Activated CD4-positive, alpha-beta T cell treated with anti-CD3 and anti-CD28 coated beads for 1 hour (primary cell): ENCODE measurements at places on chromosomes 4 and X.
A peak's percentile ranks its signal among the peaks of the same experiment; 100 is the strongest.

DNA sequence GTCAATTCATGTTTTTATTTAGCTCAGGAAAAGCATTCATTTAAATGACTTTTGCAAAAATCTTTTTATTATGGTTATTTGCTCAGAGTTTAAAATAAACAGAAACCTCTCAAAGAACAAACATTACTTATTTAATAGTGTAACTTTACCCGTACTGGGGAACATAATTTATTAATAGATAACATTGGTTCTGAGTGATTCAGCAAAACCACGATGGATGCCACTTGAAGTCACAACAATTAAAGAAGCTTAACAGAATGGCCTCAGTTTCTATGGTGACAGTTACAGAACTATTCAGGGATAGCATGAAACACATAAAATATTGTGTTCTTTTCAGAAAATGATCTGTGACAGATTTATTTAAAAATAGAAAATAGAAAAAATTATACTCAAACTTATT, 368.7 kb downstream of the CCSER1 start:
- no peak for DNase-seq

- DNase-seq: no peak
Measured at GRCh38 chr4:124903995-124904722, 191.6 kb upstream of the ANKRD50 start.

GRCh38 chr4:10046471-10046870, 25.2 kb upstream of the SLC2A9 start:
- no peak for DNase-seq

- no peak for DNase-seq
Measured at GRCh38 chr4:183260491-183261151, 59.5 kb downstream of the CLDN22 start.

DNA sequence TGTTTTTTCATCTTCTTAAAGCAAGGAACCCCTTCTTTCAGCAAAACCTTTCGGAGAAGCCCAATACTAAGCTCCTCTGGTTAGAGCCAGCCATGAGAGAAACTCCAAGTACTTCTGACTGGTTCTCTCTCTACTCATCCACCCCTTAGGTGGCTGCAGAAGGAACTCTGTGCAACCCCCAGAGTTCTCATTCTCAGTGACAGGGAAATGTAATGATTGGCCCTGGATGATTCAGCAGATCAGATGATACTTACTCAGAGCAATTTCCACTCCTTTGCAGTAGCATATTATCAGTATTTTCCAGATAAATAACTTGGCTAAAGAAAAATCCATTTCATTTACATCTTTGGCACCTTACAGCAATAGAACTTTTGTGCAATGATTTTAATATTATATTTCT, 3.2 kb downstream of the SPP1 start:
- no peak for DNase-seq

GRCh38 chrX:39011454-39012221, 210.4 kb downstream of the MID1IP1 start:
- no peak for DNase-seq

DNA sequence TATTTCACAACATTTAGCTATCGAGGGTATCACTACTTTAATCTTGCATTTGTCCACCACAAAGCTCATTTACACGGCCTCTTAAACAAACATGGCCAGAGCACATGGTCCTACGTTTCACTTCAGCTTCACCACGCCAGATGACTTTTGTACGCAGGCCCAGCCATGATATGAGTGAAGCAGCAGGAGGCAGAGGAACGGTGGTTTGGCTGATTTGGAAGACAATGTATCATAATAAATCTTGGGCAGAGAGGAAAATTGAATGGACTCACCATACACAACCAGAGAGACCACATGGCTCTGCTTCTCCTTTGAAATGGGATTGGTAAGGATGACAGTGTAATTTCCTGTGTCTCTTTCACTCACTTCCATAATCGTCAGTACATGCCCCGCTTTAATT, 15.3 kb downstream of the KDR start:
- DNase-seq: no peak

- no peak for DNase-seq
Measured at GRCh38 chr4:61245069-61245714, 45.1 kb downstream of the ADGRL3 start.

GRCh38 chr4:13601048-13601447, 26.5 kb downstream of the BOD1L1 start:
- no peak for DNase-seq

GRCh38 chr4:155811083-155811482, 52.3 kb downstream of the GUCY1B1 start:
- no peak for DNase-seq

DNA sequence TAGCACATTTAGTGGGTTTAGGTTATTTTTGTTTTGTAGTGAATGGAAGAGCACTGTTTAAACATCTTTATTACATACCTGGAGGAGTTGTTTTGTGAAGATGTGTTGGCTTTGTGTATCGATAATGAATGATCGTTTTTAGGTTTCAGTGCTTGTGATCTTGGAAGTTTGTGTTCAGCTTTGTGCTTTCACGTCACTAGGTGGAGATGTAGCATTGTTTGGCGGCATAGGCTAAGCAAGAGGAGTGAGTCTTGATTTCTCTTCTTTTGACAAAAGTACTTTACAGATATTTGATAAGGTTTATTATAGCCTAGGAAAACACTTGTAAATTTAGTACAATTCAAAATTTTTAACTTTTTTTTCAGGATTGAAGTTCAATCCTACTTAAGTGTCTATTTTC, 50.4 kb downstream of the PDK3 start:
- no peak for DNase-seq

DNA sequence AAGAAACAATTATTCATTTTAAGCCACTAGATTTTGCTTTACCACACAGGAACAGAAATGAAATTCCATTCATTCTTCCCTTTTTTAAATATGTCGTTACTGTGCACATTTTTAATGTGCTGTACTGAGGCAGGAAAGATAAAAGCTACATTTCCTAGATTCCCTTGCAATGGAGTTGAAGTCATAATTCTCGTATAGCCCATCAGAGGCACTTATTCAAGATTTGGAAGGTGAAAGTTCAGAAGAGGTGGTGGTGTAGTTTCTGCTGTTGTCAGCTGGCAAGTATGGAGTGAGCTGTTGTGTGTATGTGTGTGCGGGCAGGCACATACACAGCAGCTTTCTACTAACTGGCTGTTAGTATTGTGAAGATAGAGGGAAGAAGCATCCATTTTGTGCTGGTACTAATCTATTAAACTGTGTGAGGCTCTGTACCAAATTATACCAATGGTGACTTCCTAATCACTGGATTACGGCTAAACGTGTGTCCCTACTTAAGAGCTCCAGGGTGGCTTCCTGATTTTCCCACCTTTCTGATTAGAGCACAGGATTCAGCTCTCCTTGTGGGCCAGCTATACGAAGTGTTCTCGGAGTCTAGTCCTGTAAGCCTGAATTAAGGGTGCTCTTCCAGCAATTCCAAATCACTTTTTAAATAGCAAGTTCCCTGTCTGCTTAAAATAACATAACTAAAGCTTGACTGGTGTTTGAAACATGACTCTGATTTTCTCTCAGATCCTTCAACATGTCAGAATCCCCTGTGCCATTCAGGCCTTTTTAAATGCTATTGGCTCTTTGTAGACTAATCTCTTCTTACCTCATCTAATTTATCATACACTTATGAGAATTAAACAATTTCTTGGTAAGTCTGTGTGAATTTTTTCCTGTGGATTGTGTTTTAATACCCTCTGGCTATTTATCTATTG, 43.8 kb downstream of the PDS5A start:
- no peak for DNase-seq

DNA sequence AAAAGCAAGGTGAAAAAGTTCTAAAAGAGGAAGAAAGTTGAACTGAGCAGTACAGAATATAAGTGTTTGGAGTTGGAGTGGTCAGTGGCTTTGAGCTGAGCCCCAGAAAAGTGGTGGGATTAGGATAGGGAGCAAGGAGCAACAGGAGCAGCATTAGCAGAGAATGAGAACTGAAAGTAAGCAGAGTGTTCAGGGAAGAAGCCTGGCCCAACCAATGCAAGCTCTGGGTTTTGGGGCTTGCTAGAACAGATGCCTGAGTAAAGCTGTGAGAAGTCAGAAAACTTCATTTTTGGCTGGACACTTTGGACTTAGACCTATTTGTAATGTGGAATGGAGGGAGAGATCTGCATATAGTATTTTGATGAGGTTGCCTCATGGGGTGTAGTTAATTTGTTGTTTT, 17.8 kb downstream of the JADE1 start:
- DNase-seq: no peak

- no peak for DNase-seq
Measured at GRCh38 chr4:23993373-23993772, 103.5 kb upstream of the PPARGC1A start.

GRCh38 chr4:473570-474457, 25.1 kb downstream of the ZNF721 start:
- peak; percentile 86 for DNase-seq

DNA sequence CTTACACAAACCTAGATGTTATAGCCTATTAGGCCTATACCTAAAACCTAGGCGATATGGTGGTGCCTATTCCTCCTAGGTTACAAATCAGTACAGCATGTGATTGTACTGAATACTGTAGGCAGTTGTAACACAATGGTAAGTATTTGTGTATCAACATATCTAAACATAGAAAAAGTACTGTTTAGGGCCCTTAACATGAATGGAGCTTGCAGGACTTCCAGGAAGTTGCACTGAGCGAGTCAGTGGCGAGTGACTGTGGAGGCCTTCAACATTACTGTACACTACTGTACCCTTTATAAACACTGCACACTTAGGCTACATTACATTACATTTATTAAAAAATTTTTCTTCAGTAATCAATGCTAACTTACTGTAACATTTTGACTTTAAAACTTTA, 37.8 kb downstream of the WWC2 start:
- DNase-seq: no peak

- DNase-seq: no peak
Measured at GRCh38 chrX:45566456-45566855, 365.8 kb upstream of the DIPK2B start.

DNA sequence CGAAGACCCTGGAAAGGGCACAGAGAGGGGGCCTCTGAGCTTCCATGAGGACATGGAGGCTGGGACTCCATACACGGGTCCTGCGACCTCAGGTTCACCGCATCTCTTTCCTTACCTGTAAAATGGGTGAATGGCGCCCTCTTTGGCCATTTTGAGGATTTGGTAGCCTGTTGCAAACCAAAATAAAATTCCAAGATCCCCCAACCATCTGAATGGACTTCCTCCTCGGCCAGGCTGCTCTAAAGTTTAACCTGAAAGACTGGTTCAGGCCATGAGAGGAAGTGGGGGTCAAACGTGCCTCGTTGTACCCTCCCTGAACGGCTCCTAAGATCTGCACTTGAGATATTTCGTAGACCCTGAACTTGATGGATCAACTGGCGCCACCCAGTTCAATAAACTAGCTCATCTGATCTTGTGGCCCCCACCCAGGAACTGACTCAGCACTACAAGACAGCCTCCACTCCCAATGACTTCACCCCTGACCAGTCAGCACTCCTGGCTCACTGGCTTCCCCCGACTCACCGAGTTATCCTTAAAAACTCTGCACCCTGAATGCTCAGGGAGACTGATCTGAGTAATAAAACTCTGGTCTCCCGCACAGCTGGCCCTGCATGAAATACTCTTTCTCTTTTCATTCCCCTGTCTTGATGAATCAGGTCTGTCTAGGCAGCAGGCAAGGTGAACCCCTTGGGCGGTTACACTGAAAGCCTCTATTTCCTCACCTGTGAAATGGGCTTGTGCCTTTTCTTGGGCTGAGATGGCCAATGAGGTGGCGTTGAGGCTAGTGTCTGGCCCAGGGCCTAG, 32.9 kb upstream of the GPR78 start:
- DNase-seq: no peak

DNA sequence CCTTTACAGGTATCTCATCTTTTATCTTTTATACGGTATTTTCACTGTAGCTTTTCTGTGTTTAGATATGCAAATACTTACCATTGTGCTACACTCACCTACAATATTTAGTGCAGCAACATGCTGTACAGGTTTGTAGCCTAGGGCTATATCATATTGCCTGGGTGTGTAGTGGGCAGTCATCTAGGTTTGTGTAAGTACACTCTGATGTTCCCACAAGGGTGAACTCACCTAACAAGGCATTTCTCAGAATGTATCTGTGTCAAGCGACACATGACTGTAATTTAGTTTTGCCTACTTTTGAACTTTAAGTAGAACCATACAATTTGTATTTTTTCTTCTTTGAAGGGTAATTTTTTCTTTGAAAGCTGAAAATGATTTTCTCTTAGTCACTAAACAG, 54.2 kb upstream of the SLC10A4 start:
- DNase-seq: no peak

DNA sequence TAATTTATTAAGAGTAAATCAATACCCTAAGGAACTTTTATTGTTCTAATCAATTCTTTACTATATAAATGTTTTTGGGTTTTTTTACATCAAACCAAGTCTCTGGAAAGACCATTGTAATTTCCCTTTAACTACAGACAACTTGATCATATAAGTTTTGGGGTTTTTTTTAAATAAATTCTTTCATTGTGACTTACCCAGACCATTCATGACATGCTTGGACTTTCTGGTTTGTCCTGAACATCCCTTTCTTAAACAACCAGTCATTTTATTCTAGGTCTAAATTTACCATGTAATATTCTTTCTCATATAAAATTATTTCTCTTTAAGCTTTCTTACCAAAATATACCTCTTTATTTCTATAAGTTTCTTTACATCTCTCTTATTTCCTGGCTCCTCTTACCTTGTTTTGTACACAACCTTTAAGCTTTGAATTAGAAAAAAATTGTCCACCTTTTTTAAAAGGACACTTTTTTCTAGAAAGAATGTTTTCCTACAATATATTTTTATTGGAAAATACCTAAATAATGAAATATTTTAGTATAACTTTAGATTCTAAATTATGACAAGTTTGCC, 8.4 kb downstream of the CNGA1 start:
- no peak for DNase-seq

GRCh38 chr4:108148316-108148715, 20.4 kb downstream of the LEF1 start:
- DNase-seq: no peak

DNA sequence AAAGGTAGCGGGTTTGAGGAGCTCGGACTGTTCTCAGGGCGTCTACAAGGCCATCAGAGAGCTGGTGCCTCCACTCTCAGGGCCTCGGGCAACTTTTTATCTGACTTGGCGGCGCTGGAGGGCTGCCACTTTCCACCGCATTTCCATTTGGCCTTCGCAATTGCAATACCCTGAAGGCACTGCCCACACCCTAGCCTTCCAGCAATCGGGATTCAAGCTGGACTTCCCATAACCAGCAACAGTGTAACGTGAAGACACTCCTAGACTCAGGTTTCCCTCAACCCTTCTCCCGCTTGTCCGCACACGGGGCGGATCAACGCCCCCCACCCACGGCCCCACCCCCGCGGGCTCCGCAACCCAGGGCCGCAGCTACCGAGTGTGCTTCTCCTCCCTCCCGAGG, 50.2 kb upstream of the BCOR start:
- no peak for DNase-seq

GRCh38 chr4:147365396-147365795, 115.5 kb upstream of the EDNRA start:
- DNase-seq: no peak

DNA sequence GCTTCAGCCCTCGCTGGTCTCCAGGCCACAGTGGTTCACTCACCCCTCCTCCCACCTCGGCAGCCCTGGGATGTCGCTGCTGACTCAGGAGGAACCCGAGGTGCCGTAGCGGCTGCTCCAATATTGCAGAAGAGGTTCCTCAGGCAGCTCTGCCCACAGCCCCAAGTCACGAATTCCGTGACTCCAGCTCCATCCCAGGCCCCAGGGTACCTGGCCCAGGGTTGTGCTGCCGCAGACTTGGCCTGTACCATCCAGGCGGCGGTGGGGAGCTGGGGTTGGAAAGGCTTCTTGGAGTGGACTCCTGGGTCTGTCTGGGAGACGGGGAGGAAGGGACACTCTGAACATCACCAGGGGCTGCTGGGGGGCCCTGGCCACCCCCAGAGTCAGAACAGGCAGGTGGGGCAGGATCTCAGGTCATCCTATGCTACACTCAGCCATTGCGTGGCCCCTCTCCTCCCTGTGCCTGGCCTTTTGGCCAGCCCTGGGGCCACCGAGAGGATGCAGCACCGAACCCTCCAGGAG, 728 bp upstream of the HGFAC start:
- no peak for DNase-seq
